ENCODE measurements at places on chromosomes 1 and 21.

GRCh38 chr1:155049651-155050559, 1.2 kb upstream of the ADAM15 start:
- no peak for DNase-seq

DNA sequence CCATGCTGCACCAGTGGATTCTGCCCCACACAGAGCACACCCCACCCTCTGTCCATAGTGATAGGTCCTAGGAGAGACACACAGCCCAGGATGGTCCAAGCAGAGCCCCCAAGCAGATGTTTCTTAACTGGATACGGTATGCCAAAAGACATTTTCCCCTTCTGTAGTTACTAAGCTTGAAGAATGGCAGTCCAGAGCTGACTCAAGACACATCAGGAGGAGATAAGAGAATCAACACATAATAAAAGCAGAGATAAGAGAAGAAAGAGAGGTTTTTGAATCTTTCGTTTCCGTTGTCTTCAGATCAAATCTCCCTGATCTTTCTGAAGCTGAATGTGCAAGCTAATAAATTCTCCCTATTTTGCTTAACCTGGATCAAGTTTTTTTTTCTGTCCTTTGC, 21.8 kb upstream of the CASQ2 start:
- DNase-seq, result no peak

DNA sequence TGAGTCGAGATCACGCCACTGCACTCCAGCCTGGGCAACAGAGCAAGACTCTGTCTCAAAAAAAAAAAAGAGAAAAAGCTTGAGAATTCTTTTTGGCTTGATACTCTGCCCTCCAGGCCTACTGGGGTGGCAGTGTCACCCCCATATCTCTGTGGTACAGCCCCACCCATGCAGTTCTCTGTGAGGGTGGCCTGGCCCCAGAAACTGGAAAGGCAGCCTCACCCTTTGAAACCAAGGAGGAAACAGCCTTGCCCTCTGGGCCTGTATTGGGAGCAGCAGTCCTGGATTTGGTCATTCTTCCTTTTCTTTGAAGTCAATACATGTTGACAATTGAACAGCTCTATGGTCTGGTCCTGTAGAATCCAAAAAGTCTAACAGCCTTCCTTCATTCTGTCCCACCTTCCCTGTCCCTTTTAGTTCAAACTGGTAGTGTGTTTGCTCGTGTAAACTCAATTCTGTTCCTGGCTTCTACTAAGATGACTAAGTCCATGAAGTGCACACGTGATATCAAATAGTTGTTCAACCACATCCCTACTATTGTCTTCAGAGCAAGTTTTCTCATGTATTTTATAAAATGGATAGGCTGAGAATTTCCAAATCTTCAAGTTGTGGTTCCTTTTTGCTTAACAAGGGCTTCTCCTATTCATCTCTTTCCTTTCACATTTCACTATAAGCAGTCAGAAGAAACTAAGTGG, 13.2 kb downstream of the ST7L start:
- no peak for DNase-seq

DNA sequence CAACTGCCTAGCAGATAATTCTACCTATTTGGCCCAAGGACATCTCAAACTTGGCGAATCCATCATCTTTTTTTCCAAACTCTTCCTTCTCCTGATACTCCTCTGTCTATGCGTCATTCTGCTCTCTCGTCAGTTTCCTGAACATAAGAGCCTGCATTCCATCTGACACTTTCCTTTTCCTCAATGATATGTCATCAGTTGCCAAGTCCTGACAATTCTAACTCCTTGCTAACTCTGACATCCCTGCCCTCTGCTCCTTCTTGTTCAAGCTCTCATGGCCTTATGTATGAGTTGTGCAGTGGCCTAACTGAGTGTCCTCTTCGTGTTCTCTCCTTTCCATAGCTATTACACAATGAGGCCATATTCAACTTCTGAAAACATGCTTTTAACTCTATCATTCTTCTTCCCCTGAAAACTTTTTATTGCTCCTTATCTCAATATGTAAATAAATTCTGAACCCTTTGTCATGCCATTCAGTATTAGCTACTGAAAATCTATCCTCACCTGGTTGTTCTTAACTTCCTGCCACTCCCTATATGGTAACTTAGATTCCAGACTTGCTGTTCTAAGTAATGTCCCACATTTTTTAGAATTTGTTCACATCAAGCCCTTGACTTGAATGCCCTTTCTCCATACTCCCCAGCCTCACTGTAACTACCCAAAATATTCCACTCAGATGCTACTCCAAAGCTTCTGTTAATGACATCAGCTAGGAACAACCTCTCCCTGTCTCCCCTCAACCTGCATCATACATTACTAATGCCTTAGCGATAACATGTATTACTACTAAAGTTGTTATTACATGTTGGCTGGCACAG, 11.5 kb downstream of the PALMD start:
- DNase-seq, result no peak

DNA sequence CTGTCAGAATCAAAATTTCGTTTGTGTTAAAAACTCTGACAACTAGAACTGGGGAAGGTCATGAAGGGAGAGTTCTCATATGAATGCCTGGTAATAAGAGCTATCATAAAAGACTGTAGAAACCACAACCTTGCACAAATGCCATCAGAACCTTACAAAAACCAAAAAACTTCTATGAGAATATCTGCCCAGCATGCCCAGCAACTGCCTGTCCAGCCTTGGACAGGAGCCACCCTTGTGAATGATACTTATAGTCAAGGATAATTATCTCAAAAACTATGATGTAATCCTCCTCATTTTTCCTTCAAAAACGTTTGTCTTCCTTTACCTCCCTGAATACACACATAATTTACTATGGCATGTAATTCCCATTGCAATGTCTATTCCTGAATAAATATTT, 53.4 kb upstream of the C1orf185 start:
- DNase-seq, result no peak

GRCh38 chr1:29800120-29800519, 563.8 kb downstream of the PTPRU start:
- DNase-seq, result no peak

GRCh38 chr1:247111259-247111699, 7.1 kb upstream of the ZNF669 start:
- no peak for DNase-seq

DNA sequence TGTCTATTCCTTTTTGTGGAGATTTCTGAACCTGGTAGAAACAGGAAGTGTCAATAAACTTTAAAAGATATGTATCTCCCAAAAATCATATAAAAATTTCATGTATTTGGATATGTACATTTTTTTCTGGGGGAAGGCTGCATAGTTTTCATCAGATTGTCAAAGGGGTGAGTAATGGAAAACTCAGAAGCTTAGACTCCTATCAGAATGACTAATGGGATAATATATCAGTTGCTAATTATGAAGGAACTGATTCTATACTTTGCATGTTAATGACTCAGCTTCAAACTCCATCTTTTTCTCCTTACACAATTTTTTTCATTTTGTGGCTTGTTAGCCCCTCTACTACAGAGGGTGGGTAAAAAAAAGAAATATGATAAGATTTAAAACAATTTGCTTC, 55.9 kb downstream of the GON4L start:
- DNase-seq, result no peak

- no peak for DNase-seq
These were observed 4.5 kb downstream of the NCDN start for GRCh38 chr1:35561972-35562680.
